Naive thymus-derived CD4-positive, alpha-beta T cell (primary cell): ENCODE measurements at places on chromosomes 12 and 14. TPM values are rescaled to one million over a fixed set of nuclear protein-coding genes. Genes with fewer than 3 reads are reported as not detected.

GRCh38 chr12:108784270-108784669, 53.0 kb upstream of the CORO1C start:
- DNase-seq = no peak

GRCh38 chr12:51848841-51849735, 570 bp upstream of the FIGNL2 start:
- DNase-seq = no peak

GRCh38 chr12:104865080-104865479, 93.0 kb downstream of the SLC41A2 start:
- no peak for DNase-seq

DNA sequence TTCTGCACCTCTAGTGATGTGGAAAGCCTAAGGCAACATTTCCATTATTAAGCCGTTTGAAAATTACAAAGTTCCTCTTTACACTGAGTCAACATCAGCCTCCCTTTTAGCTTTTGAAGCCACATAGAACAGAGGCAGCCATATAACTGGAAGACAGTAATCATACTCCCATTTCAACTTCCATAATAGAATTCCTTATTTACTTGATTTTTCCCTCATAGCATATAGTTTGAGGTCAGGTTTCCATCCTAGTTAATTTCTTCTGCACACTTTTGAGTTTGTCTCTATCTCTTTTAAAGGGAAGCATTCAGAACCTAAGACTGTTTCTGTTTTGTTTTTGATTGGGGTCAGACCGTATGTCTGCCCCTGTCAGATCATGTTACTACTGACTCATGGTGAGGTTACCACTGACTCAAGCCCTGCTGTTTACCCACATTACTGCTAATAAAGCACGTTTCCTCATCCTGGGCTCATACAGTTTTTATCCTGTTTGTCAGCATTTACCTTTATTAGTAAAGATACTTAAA, 161.0 kb downstream of the SLC38A4 start:
- no peak for DNase-seq

- DNase-seq = no peak
These were observed 104.5 kb downstream of the PRICKLE1 start for GRCh38 chr12:42484996-42485395.

- DNase-seq = no peak
These were observed at the start of gene IFI27 for GRCh38 chr14:94110552-94111181. IFI27 (plus strand) TSS chr14:94110736.

The PDZRN4 gene
- polyA plus RNA-seq = not detected

The PUS1 gene
- polyA plus RNA-seq = 15.0 TPM
